Vagina (tissue), 2 donors: ENCODE measurements at places on chromosomes 3 and 15. TPM values are rescaled to one million over a fixed set of nuclear protein-coding genes. Genes with fewer than 3 reads are reported as not detected.

GRCh38 chr3:138195481-138195880 lies 8.4 kb downstream of the ARMC8 start:
- DNase-seq: no peak

GRCh38 chr15:27903405-27903804 lies 195.7 kb downstream of the OCA2 start:
- DNase-seq: no peak

DNA sequence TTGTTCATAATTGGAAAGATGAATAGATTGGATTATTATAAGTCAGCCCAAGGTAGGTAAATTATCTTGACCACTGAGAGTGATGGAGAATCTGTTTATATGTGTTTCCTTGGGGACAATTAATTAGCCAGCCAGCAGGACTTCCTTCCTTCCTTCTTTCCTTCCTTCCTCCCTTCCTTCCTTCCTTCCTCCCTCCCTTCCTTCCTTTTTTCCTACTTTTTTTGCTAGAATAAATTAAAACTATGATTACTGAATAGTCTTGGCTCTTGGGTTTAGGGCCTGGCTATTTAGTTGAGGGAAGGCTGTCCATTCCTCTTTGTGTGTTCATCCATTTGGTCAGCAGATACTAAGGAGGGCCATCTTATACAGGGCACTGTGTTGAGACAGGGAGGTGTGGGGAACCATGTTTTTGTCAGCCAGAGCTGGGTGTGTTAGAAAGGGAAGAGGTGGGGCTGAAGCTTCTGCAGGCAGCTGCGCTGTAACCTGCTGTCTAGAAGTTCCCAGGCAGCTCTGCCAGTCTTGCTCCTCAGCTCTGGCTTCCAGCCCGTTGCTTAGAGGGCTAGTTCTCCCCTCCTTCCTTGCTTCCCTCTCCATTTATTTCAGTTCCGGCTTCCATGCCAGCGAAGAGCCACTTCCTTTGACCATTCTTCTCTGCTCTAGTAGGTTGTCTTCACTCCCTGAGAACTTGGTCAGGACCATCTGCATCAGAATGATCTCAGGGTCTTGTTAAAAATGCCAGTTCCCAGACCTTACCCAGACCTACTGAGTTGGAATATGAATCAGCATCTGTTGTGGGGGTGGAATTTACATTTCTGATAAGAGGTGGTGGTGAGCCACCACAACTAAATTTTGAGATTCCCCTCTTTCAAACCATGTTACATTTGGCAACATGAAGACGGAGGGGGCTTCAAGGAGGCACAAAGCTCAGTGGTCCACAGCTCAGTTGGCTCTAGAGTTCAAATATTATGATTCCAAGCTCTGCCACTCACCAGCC lies 113.9 kb downstream of the DGKG start:
- no peak for DNase-seq

The DNAH12 gene
- total RNA-seq: 0.25 TPM

- DNase-seq: no peak
These were observed 191.8 kb downstream of the CGGBP1 start for GRCh38 chr3:87867001-87867400.

- DNase-seq: no peak
These were observed 77.9 kb downstream of the ITPR1 start for GRCh38 chr3:4570840-4571621.

The CCR5 gene
- total RNA-seq: 3.9 TPM

- no peak for DNase-seq
These were observed 431.1 kb downstream of the WDR72 start for GRCh38 chr15:53328341-53328740.

The CLEC3B gene
- total RNA-seq: 41.7 TPM

- DNase-seq: peak; percentile 37
These were observed 9.2 kb upstream of the EHD4 start for GRCh38 chr15:41981371-41982132.

GRCh38 chr15:99731336-99732123 lies 1.7 kb downstream of the LYSMD4 start:
- DNase-seq: no peak

The GPR62 gene
- total RNA-seq: not detected

The POLQ gene
- total RNA-seq: 2.5 TPM

The RYR3 gene
- total RNA-seq: 16.5 TPM
